ENCODE measurements at places on chromosomes 4 and X. TPM values are rescaled to one million over a fixed set of nuclear protein-coding genes. Genes with fewer than 3 reads are reported as not detected.

The FDCSP gene
- 0.75 TPM for polyA plus RNA-seq

The PAK3 gene
- polyA plus RNA-seq = 0.04 TPM

The ENPP6 gene
- 0.14 TPM for polyA plus RNA-seq

The EDA2R gene
- polyA plus RNA-seq = 0.34 TPM

The SMR3B gene
- not detected for polyA plus RNA-seq

The CHIC2 gene
- 22.1 TPM for polyA plus RNA-seq

The AMTN gene
- polyA plus RNA-seq = 0.09 TPM

The NPY1R gene
- polyA plus RNA-seq = 0.42 TPM

The MAGEB1 gene
- polyA plus RNA-seq = not detected

The UGT8 gene
- 1.3 TPM for polyA plus RNA-seq

The PSMD10 gene
- polyA plus RNA-seq = 35.9 TPM

The SHROOM4 gene
- polyA plus RNA-seq = 0.87 TPM

The SPANXA2 gene
- polyA plus RNA-seq = not detected

The WFS1 gene
- 8.2 TPM for polyA plus RNA-seq

The C4orf46 gene
- 2.0 TPM for polyA plus RNA-seq

The JADE3 gene
- polyA plus RNA-seq = 2.3 TPM

The C4orf51 gene
- polyA plus RNA-seq = not detected

The LUZP4 gene
- polyA plus RNA-seq = not detected

Data from esophagus (tissue), 2 donors.